ENCODE measurements at places on chromosomes 13 and 19.

GRCh38 chr19:42124386-42124901, 7.8 kb downstream of the POU2F2 start:
- no peak for DNase-seq

DNA sequence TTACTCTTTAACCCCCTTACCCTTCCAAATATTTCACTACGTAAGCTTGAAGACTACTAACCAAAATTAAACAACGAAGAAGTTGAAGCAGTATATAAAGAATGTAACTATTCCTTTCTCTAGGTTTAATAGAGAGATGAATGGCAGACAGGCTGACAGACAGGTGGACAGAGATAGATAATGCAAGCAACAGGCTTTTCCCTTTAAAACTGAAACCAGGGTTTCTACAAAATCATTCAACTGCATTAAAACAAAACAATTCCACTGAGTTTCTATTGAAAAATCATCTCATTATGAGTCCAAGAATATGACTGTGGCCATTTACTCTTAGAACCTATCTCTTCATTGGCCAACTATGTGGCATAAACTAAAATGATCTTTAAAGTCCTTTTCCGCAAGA, 15.2 kb downstream of the LNX2 start:
- no peak for DNase-seq

- DNase-seq = no peak
Observed at GRCh38 chr13:54287062-54287764, 1258.6 kb downstream of the OLFM4 start.

DNA sequence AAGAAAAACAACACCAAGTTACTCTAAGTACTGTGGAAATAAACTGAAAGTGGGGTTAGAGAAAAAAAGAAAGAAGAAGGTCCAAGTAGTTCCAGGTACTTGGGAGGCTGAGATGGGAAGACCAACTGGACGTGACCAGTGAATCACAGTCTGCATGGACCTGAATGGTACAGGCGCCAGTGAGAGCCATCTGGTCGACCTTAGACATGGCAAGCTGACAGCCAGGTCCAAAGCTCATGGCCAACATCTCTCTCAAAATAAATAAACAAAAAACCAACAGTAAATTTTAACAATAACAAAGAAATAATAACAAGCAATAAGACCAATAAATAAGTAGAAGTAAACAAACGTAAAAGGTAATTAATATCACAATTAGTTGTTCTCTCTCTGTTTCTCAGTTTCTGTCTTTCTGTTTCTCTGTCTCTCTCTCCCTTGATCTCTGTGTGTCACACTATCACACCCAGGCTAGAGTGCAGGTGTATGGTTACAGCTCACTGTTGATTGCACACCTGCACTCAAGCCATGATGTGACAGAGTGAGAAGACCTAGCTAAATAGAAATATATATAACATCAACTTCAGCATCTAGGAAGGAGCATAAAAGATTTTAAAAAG, 31.6 kb upstream of the ZNF724 start:
- no peak for DNase-seq

DNA sequence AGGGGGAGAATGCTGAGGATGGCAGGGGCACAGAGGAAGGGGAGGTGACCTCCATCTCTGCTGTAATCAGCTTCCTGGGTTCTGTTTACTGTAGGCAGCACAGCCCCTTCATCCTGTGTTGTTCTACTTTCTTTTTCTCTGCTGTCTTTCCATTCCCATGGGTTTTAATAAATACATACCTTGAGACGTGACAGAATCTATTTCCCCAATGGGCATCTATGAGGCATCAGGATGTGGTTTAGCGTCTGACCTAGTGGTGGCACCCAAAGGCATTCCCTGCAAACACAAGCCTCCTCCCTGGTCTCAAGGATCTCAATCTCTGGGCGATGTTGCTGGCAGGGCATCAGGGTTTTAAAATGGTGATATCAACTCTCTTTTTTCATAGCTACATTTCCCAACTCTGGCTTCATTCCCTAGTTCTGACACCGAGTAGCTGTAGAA, 60.8 kb downstream of the ALOX5AP start:
- DNase-seq = no peak

- no peak for DNase-seq
Observed at GRCh38 chr13:107360010-107360409, 792.1 kb upstream of the ARGLU1 start.

DNA sequence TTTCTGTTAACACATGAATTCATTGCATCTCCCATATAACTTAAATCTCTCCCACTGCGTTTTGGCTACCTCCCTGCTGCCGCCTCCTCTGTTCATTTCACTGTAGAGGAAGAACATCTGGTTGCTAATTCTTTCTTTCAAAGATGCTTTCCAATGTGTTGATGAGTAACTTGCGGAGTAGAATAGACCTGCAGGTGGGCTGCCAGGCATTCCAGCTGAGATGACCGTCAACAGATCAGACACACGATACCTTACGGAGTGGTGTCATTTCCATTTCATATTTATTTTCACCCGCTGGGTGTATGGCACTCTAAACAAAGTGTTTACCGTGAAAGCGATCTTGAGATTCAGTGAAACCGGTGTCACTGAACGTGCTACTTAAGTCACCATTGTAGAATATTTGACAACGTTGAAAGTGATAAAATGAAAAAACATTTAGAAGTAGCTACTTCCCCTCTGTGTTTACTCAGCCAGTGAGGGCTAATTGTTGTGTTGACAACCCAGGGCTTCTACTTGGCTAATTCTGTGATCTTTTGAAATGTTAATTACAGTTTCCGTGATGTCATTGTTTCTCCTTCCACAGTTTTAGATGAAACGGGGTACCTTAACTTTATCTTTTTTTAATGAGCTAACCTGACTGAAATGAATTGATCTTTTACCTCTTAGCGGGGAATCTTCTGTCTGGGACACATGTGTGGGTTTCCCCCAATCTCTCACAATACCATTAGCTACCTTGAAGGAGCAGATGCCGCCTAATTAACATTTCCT, 228.5 kb upstream of the ARGLU1 start:
- DNase-seq = no peak

- no peak for DNase-seq
Observed at GRCh38 chr13:67049744-67050143, 180.4 kb downstream of the PCDH9 start.

DNA sequence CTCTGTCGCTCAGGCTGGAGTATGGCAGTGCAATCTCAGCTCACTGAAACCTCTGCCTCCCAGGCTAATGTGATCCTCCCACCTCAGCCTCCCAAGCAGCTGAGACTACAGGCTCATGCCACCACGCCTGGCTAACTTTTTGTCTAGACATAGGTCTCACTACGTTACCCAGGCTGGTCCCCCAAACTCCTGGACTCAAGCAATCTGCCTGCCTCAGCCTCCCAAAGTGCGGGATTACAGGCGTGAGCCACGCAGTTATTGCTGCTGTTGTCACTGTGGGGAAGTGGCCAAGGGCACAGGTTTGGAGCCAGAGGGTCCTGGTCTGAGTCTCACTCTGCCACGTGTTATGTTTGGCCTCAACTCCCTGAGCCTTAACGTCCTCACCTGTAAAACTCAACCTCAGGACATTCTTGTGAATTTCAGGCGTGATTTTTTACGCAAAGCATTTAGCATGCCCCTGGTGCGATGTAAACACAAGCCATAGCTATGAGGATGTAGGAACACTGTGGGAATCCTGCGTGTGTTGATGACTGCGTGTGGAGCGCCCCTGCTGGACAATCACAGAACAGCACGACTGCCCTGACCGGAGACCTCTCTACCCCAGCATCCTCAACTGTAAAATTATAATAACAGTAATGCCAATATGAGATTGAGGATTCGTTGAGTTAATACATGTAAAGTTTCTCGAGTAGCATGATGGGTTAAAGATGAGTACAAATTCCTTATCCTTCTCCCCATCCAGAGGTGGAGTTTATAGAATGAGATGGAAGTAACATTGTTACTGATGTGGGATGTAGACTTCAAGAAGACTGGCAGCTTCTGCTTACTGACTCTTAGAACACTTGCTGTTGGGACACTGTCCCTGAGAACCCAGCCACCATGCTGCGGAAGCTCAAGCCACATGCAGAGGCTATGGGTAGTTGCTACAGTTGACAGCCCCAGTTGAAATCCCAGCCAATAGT, 41.8 kb upstream of the PNMA8B start:
- no peak for DNase-seq

DNA sequence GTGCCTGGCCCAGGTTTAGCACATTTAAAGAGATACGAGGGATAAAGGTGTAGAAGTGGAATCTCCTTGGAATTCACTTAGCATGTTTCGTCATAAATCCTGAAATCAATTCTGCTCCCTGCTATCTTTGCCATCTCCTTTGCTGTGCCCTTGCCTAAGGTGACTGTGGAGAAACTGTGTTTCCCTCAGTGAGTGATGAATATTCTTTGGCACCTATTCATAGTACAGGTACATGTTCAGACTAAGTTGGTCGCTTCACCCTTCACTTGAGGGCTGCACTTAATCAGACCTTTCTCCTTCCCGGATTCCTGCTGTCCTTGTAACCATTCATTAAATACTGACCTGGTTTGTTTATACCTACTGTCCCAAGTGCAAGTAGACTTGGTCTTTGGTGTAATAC, 17.8 kb downstream of the PCCA start:
- no peak for DNase-seq

DNA sequence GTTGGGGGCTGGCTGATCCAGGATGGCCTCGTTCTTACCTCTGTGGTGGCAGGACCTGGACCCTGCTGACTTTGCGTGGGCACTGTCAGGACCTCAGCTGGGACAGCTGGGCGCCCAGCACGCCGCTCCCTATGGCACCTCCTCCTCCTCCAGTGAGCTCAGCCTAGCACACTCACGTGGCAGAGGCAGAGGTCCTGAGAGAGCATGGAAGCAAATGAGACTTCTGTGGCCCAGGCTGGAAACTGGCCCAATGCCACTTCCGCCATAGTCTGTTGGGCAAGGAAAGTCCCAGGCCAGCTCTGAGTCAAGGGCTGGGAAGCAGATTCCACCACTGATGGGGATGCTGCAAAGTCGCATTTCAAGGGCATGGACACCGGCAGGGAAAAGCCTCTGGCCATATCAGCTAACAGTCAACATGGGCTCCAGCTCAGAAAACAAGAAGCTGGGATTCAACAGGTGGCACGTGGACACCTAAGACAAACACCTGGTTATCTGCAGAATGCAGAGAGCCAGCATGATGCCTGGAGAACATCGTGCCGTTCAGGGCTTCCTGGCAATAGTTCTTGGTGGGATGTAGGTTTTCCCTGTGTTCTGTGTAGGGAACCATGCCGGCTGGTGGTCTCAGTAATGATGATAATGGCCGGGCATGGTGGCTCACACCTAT, 16.7 kb downstream of the MYBPC2 start:
- DNase-seq = no peak

DNA sequence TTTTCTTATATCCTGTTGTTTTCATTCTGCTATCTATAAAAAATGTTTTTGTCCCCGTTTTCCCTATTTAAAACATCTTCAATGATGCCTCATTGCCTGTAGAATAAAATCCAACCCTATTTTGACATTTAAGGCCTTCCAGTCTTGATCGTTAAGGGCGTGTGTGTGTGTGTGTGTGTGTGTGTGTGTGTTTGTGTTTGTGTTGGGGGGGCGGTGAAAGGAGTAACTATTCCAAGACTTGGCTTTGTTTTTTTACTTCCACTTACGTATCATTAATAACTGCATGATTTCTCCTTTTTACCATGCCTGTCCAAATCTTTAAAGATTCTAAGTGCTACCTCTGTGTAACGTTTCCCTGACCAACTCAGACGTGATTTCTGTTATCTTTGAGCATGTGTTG, 784 bp downstream of the PIBF1 start:
- DNase-seq = no peak

- no peak for DNase-seq
Observed at GRCh38 chr13:30831515-30831914, 74.6 kb upstream of the MEDAG start.

DNA sequence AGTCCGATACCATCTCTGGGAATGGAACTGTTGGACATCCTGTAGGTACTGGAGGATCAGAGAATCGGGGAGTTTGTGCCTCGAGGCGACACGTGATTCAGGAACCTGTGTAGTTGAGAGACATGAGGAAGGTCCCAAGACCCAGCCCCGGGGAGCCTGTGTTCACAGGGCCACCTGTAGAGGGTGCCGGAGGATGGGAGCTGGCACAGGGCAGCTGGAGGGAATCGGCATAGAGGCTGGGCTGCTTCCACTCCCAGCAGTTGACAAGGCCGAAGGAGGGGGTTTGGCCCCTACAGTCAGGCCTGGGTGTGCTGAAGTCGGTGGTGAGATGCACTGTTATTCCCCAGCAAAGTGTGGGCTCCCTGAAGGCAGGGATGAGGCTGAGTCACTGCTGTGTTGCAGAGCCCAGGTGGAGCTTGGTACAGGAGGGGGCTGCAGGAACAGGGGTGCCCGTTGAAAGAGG, 2.5 kb upstream of the ISYNA1 start:
- DNase-seq = no peak

GRCh38 chr19:41189425-41190065, 3.5 kb upstream of the CYP2S1 start:
- DNase-seq = no peak
